Fibroblast of skin of right biceps (primary cell): ENCODE measurements at places on chromosomes 1 and 21.

GRCh38 chr1:8332806-8333205, 14.9 kb downstream of the SLC45A1 start:
- no peak for DNase-seq

DNA sequence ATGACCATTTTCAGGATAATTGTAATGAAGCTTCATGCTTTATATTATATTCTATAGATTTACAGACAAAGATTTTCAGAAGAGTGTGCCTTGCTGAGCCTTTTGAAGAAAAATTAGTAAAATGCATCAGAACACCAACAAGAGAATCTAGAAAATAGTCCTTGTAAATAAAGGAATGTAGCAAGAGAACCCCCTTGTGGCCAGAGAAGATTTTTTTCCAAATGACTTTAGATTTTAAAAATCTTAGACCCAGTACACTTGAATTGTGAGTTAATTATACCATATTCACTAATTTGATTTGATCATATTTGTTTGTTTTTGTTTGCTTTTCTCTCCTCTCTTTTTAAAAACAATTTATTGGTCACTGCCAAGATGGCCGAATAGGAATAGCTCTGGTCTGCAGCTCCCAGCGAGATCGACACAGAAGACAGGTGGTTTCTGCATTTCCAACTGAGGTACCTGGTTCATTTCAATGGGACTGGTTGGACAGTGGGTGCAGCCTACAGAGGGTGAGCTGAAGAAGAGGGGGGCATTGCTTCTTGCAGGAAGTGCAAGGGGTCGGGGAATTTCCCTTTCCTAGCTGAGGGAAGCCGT, 12.8 kb upstream of the IFI44L start:
- DNase-seq: peak; percentile 34

DNA sequence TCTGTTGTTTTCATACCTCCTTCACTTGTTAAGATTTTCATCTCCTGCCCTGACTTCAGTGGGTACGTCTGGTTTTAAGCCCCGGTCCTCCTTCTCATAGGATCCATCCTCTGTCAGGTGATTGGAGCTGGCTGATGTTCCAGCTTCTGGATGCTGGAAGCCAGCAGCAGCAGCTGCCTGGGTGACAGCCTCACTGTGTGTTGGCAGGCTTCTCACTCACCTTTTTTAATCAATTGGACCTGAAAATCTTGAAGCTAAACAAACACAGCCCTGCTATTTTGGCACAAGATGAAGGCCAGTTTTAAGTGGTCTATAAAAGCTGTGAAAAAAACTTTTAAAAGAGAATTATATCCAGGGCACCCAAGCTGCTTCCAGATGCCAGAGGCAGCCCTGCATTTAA, 181.0 kb downstream of the DISC1 start:
- DNase-seq: no peak

GRCh38 chr1:24309762-24310485, 9.2 kb upstream of the GRHL3 start:
- peak; percentile 28 for DNase-seq

DNA sequence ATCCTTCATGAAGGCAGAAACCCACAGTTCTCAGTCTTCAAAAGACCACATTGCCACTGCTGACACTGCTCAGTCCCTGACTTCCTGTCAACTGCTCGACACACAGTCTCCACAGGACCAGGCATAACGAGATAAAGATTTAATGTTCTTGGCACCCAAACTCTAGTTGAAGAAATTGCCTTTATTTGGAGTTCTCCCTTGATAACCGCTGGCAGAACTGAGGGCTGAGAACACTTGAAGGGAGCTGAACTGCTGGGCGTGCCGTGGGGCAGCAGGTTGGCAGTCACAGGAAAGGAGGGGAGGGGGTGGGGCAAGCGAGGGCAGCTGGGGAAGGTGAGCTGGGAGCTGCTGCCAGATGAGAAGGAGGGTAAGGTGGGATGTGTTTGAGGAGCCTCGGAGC, 15.9 kb downstream of the HENMT1 start:
- DNase-seq: no peak

DNA sequence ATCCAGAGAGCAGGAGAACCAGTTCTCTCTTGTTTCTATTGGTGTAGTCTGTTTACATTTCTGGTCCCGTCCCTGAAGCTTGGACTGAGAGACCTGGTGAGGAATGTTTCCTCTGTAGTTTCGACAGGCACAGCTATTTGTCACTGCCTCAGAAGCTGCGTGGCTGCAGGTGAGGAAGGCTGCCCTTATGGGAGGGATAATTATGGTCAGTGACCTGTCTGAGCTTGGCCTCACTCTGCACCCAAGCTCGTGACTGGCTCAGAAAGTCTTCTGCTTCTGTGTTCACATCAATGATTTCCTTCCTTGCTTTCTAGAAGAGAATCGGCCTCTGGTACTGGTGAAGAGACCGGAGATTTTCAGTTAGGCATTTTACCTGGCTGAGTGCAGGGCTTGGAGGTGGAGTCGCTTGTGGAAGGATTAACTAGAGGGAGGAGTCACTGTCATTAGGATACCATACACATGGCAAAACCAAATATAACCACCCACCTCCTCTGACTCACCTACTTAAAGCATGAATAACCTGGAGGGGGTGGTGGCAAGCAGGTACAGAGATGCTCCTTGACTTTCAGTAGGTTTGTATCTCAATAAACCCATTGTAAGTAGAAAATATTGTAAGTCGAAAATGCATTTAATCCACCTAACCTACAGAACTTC, 19.9 kb upstream of the WDR26 start:
- no peak for DNase-seq

DNA sequence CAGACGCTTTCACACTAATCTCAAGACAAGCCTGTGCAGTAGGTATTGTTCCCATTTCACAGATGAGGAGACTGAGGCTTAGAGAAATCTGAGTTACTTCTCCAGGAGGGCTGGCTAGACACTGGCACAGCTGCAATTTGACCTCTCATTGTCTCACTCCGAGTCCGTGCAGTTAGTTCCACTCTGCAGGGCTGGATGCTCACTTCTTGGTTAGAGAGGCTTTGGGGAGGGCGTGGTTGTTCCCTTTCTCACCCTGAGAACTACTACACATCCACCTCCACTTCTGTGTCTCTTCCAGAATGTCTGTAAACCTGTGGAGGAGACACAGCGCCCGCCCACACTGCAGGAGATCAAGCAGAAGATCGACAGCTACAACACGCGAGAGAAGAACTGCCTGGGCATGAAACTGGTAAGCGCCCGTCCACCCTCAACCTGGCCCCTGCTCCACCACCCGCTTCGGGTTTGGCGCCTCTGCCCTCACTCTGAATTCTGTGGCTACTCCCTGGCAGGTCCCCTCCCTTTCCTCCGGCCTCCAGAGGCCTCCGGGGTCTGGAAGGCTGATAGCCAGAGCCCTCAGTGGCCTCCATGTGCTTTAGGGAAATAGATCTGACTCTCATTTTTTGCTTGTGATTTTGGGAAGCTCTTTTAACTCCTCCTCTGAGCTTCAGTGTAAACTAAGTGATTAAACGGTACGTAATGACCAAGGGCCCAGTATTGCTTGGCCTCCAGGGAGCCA, 29.1 kb downstream of the EIF2D start:
- no peak for DNase-seq

DNA sequence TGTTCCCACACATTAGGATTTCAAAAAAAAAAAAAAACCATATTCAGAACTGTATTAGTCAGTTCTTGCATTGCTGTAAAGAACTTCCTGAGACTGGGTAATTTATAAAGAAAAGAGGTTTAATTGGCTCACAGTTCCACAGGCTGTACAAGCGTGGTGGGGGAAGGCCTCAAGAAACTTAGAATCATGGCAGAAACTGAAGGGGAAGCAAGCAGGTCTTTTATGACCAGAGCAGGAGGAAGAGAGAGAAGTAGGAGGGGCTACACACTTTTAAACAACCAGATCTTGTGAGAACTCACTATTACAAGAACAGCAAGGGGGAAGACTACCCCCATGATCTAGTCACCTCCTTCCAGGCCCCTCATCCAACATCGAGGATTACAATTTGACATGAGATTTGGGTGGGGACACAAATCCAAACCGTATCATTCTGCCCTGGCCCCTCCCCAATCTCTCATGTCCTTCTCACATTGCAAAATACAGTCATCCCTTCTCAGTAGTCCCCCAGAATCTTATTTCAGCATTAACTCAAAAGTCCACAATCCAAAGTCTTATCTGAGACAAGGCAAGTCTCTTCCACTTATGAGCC, 51.8 kb downstream of the POU2F1 start:
- DNase-seq: no peak

- peak; percentile 28 for DNase-seq
These were observed 20.4 kb upstream of the KIF14 start for GRCh38 chr1:200640963-200641401.

DNA sequence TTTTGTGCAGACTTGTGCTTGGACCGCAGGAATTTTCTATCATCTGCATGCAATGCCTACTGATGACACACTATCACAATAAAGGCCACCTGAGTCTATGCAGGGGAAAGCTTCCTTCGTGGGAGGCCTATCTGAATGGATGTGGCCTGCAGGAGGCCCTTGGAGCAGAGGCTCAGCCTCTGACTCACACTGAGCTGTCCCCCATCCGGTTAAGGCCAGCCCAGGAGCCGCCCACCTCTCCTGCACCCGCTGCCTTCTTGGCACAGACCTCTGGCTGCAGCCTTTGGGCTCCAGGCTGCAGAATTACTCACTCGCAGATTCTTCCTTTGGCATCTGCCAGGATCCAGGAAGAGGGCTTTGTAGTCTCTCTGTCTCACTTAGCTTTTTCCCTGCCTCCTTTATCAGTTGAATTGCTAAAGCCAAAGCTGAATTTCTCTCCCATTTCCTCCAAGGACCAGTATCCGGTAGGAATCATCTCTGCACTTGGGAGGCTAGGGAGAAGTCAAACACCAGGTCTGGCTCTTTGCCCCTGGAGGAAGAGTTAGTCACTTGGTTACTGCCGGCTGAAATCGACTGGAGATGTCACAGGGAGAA, 65.1 kb upstream of the JUN start:
- DNase-seq: peak; percentile 100

GRCh38 chr1:71509051-71509595, 428.3 kb upstream of the ZRANB2 start:
- DNase-seq: peak; percentile 55

DNA sequence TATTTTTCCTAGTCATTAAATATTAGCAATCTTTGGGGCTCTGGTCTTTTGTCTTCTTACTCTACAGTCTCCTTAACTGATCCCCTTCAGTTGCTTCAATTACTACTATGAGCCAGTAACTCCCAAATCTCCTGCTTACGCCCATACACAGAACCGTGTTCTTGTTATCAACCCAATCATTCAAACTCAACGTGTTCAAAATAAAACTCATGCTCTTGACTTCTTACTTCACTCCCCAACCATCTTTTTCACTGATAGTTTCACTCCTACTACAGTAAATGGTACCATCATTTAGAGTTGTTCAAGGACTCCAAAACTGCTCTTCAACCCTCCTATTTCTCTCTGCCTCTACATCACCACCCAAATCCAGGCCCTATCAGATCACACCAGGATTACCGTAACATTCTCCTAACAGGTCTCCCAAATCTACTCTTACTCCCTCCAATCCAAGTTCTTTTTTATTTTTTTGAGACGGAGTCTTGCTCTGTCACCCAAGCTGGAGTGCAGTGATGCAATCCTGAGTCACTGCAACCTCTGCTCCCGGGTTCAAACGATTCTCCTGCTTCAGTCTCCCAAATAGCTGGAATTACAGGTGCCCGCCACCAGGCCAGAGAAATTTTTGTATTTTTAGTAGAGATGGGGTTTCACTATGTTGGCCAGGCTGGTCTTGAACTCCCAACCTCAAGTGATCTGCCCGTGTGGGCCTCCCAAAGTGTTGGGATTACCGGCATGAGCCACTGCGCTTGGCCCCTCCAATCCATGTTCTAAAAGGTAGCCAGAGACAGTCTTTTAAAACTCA, 3.0 kb downstream of the YARS1 start:
- peak; percentile 35 for DNase-seq

DNA sequence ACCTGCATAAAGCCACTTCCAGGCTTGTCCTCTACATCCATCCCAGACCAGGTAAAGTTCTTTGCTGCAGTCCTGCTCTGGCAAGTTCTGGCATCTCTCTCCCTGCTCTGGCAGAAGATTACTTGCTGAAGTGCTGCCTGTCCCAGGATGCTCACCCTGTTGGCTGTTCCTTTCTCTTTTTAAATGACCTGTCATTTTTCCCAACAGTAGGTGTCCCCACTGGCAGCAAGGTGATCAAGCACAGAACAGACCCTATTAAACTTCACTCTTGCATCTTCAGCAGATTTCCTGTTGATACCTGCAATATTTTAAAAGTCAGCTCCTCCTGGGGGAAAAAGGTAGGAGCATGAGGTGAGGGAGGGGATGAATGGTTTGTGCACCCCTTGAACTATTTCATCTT, 332.6 kb downstream of the PBX1 start:
- no peak for DNase-seq

- no peak for DNase-seq
These were observed 21.0 kb downstream of the CFAP74 start for GRCh38 chr1:1982379-1983232.

DNA sequence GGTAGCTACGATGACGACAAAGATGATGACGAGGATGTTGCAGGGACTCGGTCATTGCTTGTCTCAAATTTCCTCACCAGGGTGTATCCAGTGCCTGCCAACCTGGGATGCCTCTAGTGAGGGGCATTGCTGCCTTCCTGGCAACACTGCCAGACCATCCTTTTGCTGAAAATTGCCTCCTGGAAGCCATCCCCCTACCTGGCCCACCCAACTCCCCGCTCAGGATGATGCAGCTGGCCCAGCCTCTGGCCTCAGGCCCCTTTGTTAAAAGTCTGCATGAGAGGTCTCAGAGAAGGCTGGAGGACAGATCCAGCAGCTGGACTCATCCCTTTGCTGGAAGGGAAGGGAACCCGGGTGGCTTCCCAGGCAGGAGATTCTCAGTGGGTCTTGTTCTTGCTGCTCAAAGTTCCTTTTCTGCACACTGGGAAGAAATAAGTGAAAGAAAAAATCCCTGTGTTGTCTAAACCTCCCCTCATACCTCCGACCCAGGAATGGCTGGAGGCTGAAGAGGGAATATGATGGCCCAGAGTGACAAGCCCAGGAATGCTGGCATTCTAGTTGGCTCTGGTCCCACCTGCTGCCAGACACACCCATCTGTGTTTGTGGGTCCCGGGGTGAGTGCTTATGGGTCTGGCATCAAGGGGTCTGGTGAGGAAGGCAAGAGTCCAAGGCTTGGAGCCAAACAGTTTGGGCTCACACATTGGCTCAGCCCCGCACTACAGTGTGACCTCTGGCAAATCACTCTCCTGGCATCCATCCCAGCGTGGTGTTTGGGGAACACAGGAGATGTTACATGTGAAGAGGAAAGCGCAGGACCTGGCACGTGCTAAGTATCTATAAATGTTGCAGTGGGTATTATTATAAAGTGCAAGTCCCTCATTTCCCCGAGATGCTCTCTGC, 6.7 kb upstream of the FNDC5 start:
- no peak for DNase-seq

GRCh38 chr1:79472067-79472656, 465.6 kb upstream of the ADGRL4 start:
- no peak for DNase-seq
